ENCODE measurements at places on chromosomes 5 and 9. TPM values are rescaled to one million over a fixed set of nuclear protein-coding genes. Genes with fewer than 3 reads are reported as not detected.

Gene ADAMTS6
- 1.3 TPM for total RNA-seq

Gene MARCOL
- total RNA-seq, result not detected

- no peaks in the 10 kb centered on the region for H3K4me1 ChIP-seq
- H3K27me3 ChIP-seq, result no peaks in the 10 kb centered on the region
- no peak overlapping the region for H3K27ac ChIP-seq
- H3K36me3 ChIP-seq, result peaks cover 39% of the 10 kb centered on the region
Observed at GRCh38 chr9:130877300-130877699, 19.3 kb downstream of the QRFP start.

DNA sequence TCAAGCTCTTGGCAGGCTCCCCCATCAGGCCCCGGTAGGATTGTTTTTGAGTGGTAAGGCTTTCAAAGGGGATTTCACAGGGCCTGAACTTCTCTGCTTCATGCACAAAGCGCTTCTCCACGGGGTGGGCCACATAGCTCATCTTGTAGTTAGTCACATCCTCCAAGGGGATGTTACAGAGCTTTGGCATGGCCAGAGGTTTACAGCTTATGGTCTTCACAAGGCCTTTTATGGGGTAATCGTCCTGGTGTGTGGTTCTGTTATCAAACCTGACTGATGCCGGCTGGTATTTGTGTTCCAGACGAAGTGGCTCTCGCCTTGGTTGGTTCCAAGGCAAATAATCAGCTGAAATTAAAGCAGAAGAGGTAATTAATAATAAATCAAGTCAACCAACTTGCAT is 104.3 kb downstream of the SAXO1 start:
- no peak overlapping the region for H3K4me3 ChIP-seq
- H3K36me3 ChIP-seq, result no peaks in the 10 kb centered on the region
- H3K27ac ChIP-seq, result no peak overlapping the region
- no peaks in the 10 kb centered on the region for H3K27me3 ChIP-seq

DNA sequence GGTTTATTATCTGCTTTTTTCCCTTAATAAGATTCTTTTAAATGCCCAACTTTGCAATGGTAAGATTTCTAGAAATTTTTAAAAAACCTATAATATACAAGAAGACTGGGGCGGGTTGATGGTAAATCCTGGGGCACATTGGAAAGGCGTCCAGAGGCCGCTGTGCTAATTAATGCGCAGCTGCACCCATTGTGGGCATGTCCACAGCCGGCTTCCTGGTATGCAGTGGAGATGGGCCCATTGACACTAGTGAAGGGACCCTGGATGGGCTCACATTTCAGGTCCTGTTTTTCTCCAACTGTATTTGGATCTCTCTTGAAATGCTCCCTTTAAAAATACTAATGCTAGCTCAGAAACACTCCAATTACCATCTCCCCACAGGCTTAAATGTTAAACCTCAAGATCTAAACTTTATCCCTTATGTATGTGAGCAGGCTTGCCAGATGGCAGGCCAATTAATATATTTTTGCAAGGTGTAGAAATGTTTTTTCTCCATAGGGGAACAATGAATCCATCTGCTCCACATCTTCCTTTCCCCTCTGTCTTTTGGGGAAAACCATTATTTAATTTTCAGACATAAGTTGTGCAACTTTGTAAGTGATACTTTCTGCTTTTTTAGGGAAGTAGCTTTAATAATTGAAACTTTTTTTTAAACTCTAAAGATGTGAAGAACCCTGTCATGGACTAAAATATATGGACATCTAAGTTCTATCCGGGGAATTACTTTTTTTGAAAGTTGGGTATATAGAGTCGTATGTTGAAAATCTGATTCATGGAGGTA is 177.3 kb downstream of the CD180 start:
- no peak overlapping the region for H3K27ac ChIP-seq
- H3K27me3 ChIP-seq, result no peaks in the 10 kb centered on the region
- no peak overlapping the region for H3K4me3 ChIP-seq
- peaks cover 7% of the 10 kb centered on the region for H3K36me3 ChIP-seq
- peaks cover 65% of the 10 kb centered on the region for H3K4me1 ChIP-seq

DNA sequence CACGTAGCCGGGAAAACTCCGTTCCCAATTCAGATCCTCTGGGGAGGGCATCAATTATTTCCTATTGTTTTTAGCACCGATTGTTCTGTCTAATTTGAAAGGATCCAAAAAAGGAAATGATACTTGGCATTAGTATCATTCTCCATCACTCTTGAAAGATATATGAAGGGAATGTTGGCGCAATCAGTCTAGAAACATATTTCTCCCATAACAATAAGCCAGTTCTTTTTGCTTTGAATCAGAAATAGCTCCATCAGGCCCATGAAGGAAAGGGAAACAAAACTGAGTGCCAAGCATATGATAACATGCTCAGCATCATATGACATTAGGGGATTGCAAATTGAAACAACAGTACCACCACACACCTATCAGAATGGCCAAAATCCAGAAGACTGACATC is 39.8 kb downstream of the SRD5A1 start:
- H3K4me3 ChIP-seq, result no peak overlapping the region
- DNase-seq, result no peak
- no peaks in the 10 kb centered on the region for H3K27me3 ChIP-seq
- peaks cover 16% of the 10 kb centered on the region for H3K36me3 ChIP-seq

Data from activated CD4-positive, alpha-beta T cell treated with anti-CD3 and anti-CD28 coated beads for 36 hours (primary cell).